Epithelial cell of alveolus of lung (primary cell): ENCODE measurements at places on chromosomes 4 and X. TPM values are rescaled to one million over a fixed set of nuclear protein-coding genes. Genes with fewer than 3 reads are reported as not detected.

Gene RBMX2
- total RNA-seq: 14.5 and 30.9 TPM in 2 replicates

Gene AMBN
- total RNA-seq: not detected in 2 replicates

Gene SLC6A8
- 9.1 and 29.3 TPM in 2 replicates for total RNA-seq

Gene RAI2
- 0.16 and 0.78 TPM in 2 replicates for total RNA-seq

Gene MAOA
- 12.5 and 148 TPM in 2 replicates for total RNA-seq

Gene TMEM144
- 1.0 and 2.3 TPM in 2 replicates for total RNA-seq

Gene INPP4B
- 2.2 and 5.0 TPM in 2 replicates for total RNA-seq

Gene CXCL8
- total RNA-seq: 10.5 and 842 TPM in 2 replicates

Gene TACR3
- not detected in 2 replicates for total RNA-seq

Gene MGAT4D
- not detected in 2 replicates for total RNA-seq

Gene CSAG2
- total RNA-seq: not detected in 2 replicates

Gene SLITRK4
- 5.3 and 6.5 TPM in 2 replicates for total RNA-seq

Gene PCDH19
- under 0.01 TPM in 2 replicates for total RNA-seq

Gene PLP1
- 2.7 TPM in 1 of 2 replicates, not detected in the other for total RNA-seq

Gene NHS
- 5.7 and 5.9 TPM in 2 replicates for total RNA-seq

Gene FABP2
- not detected in 2 replicates for total RNA-seq

Gene STARD8
- total RNA-seq: 0.96 and 1.8 TPM in 2 replicates

Gene C4orf54
- total RNA-seq: under 0.01 TPM in 2 replicates

Gene ESX1
- 0.13 TPM in 1 of 2 replicates, not detected in the other for total RNA-seq

Gene PAGE2B
- not detected in 2 replicates for total RNA-seq

Gene GRIA3
- 0.39 TPM in 1 of 2 replicates, not detected in the other for total RNA-seq
